ENCODE measurements at places on chromosomes 12 and 14. TPM values are rescaled to one million over a fixed set of nuclear protein-coding genes. Genes with fewer than 3 reads are reported as not detected.

OAS2 gene
- total RNA-seq = 5.5 TPM

HECTD4 gene
- total RNA-seq = 13.3 TPM

NANOG gene
- total RNA-seq = 0.46 TPM

CDC42BPB gene
- 44.9 TPM for total RNA-seq

MGAT4C gene
- 0.06 TPM for total RNA-seq

OR10P1 gene
- total RNA-seq = not detected

AMN gene
- total RNA-seq = 69.1 TPM

GRCh38 chr12:123905319-123905925 lies 67.2 kb downstream of the CCDC92 start:
- H3K27ac ChIP-seq = no peak overlapping the region
- no peaks in the 10 kb centered on the region for H3K36me3 ChIP-seq
- H3K27me3 ChIP-seq = no peaks in the 10 kb centered on the region
- no peak overlapping the region for H3K4me3 ChIP-seq
- peak; percentile 64 for DNase-seq

GRCh38 chr12:2891240-2892053 lies 756 bp downstream of the TULP3 start:
- no peaks in the 10 kb centered on the region for H3K4me1 ChIP-seq
- no peaks in the 10 kb centered on the region for H3K27me3 ChIP-seq
- peak overlapping the region; percentile 89 for H3K27ac ChIP-seq
- DNase-seq = peak; percentile 66

DNA sequence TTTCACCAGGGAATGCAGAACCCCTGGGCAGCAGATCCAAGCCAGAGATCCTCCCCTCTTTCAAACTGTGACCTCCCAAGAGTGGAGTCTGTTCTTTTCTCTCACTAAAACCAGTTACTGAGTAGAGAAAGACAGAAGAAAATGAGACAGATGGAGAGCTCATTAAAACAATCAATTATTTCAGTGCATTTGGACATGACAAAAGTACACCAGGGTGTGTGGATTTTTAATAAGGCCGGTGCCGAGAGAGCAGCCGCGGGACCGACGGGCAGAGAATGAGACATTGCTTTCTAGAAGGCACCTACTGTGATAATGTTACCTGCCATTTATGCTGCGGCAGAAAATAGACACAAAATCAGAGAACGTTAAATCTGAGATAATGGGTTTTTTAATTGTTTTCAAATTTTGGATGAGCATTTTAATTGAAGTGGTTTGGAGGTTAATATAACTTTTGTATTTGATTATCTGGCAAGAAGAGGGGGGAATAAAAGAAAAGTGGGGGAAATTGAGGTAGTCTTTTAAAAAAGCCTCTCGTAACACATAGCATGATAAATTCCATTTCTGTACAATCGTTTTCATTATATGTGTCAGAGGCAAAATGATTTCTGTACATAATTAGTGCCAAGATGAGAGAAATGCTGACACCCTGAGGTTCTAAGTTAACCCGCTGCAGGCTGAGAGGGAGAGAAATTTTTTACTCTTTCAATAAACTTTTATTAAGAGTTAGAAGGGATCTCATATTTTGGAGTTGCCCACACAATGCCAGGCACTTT lies 70.8 kb downstream of the HSPB8 start:
- no peak for DNase-seq
- H3K27ac ChIP-seq = no peak overlapping the region
- H3K4me1 ChIP-seq = no peaks in the 10 kb centered on the region
- no peaks in the 10 kb centered on the region for H3K27me3 ChIP-seq
- H3K36me3 ChIP-seq = no peaks in the 10 kb centered on the region

DNA sequence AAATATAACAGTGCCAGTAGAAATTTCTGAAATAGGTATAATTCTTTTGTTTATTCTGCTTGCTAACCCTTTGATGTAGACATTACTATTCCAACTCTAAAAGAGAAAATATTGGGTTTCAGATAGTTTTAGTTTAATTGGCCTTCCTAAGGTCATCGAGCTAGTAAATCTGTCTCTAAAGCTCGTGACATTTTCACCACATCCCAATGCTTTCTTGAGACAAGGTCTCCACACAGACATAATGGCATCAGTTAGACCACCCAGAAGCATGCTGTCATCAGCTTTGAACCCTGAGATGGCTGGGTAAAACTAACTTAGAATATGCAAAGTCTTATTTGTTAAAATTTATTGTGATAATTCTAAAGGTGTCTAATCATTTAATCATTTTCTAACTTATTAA lies 52.0 kb downstream of the PIK3C2G start:
- H3K4me3 ChIP-seq = no peak overlapping the region
- H3K27ac ChIP-seq = no peak overlapping the region

DNA sequence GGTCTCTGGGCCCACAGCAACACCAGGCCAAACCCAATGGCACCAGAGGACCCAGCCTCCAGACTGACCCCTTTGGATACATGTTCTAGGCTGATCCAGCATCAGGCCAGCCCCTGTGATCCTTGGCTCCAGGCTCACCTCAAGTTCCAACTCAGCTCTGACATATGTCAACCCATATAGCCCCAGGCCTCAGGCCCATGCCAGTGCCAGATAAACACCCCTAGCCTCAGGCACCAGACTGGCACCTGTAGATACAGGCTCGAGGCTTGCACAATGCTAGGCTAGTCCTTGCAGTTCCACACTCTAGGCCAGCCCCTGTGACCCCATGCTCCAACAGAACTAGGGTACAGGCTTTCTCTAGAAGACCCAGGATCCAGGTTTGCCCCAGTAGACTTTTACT lies 287.5 kb downstream of the KCNC2 start:
- no peaks in the 10 kb centered on the region for H3K4me1 ChIP-seq
- H3K4me3 ChIP-seq = no peak overlapping the region
- DNase-seq = no peak
- H3K27me3 ChIP-seq = no peaks in the 10 kb centered on the region

GRCh38 chr12:79381248-79382208 lies 309.2 kb downstream of the PAWR start:
- no peaks in the 10 kb centered on the region for H3K27me3 ChIP-seq
- DNase-seq = no peak
- no peak overlapping the region for H3K27ac ChIP-seq
- H3K36me3 ChIP-seq = no peaks in the 10 kb centered on the region
- no peak overlapping the region for H3K4me3 ChIP-seq

GRCh38 chr12:6828781-6829535 lies 751 bp downstream of the P3H3 start:
- H3K4me3 ChIP-seq = peak overlapping the region; percentile 58
- DNase-seq = no peak
- no peaks in the 10 kb centered on the region for H3K4me1 ChIP-seq
- H3K27ac ChIP-seq = no peak overlapping the region
- H3K27me3 ChIP-seq = no peaks in the 10 kb centered on the region

DNA sequence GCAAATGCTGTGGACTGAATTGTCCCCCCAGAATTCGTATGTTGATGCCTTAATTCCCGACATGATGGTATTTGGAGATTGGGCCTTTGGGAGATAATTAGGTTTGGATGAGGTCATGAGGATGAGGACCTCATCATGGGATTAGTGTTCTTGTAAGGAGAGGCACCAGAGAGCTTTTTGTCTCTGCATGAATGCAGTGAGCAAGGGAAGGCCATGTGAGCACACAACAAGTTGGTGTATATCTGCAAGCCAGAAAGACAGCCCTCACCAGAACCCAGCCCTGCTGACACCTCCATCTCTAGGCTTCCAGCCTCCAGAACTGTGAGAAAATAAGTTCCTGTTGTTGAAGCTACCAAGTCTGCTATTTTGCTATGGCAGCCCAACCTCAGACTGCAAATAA lies 51.9 kb upstream of the SMCO2 start:
- no peak for DNase-seq
- no peaks in the 10 kb centered on the region for H3K27me3 ChIP-seq

DNA sequence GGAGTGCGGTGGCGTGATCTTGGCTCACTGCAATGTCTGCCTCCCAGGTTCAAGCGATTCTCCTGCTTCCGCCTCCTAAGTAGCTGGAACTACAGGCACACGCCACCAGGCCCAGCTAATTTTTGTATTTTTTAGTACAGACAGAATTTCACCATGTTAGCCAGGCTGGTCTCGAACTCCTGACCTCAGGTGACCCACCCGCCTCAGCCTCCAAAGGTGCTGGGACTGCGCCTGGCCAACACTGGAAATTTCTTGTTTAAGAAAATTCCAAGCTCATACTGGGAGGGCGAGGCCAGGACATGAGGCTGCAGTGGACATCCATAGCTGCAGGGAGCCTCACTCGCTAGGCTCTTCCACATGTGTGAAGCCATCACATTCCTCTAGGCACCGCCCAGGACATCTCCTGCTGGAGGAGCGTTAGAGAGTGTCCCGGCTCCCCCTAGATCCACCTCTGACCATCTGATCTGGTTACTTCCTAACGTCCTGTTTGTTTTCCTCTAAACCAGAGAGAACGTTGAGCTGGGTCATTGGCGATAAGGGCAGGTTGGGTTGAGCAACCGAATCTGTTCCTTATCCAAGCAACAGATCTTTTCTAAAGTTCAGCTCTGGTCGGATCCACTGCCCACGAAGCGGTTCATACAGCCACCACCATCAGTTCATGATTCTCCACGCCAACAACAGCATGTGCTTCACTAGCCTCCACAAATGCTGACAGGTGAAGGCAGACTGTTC lies 108.2 kb upstream of the MED13L start:
- peak; percentile 87 for DNase-seq
- H3K4me3 ChIP-seq = no peak overlapping the region
- H3K27ac ChIP-seq = peak overlapping the region; percentile 33
- no peaks in the 10 kb centered on the region for H3K36me3 ChIP-seq
- no peaks in the 10 kb centered on the region for H3K27me3 ChIP-seq

DNA sequence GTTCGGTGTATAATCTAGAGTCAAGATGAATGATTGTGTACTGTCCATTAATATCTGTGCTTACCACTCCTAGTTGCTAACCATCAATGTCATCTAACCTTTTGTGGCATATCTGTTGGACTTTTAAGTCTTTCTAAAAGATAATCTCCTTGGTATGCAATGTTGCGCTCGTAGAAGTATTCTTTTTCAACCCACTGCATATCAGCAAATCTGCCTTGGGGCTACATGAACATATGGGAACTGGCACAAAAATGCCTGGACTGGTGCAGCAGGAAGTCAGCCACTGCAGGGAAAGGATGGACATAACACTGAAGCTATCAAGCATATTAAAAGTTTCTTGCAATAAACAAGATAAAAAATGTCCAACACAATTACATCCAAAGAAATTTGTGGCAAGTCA lies 124.3 kb upstream of the SLC38A4 start:
- DNase-seq = no peak
- no peaks in the 10 kb centered on the region for H3K36me3 ChIP-seq
- no peaks in the 10 kb centered on the region for H3K4me1 ChIP-seq
- no peak overlapping the region for H3K27ac ChIP-seq
- H3K27me3 ChIP-seq = no peaks in the 10 kb centered on the region
- no peak overlapping the region for H3K4me3 ChIP-seq

DNA sequence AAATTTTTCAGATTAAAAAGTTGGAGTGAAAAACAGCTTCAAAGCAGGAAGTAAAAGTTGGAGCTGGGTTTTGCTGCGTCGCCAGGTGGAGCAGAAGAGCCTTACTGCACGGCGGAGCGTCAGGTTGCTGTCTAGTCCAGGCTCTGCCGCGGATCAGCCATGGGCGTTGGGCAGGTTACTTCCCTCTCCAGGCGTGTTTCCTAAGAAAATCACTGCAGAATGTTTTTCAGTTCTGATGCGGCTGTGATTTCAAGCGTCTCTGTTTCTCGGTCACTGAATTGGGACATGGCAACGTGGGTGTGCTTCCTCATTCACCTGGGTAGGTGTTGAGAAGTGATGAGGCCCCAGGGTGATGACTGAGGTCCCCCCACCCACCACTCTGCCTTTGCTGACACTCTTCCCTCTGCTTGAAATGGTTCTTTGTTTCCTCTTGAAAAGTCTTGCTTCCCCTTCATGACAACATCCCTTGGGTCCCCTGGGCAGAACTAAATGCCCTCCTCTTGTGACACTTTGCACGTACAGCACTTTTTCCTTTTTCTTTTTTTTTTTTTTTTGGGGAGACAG lies 7.6 kb downstream of the EVL start:
- DNase-seq = no peak
- no peaks in the 10 kb centered on the region for H3K36me3 ChIP-seq
- no peaks in the 10 kb centered on the region for H3K27me3 ChIP-seq
- no peaks in the 10 kb centered on the region for H3K4me1 ChIP-seq
- H3K27ac ChIP-seq = no peak overlapping the region
- no peak overlapping the region for H3K4me3 ChIP-seq

DNA sequence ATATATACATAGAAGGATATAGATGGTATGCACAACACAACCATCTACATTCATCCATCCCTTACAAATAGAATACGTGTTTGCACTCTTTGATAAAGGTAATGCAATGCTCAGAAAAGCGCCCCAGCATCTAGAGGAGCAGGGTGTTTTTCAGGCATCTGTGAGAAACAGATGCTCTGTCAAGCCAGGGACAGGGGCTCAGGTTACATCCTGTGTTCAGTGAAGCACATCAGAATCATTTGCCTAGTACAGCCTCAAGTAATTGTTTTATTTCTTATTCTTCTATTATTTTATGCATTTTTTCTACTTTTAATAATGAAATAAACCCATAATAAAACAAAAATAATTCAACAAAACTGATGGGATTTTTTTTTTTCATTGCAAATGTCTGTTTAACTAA lies 50.5 kb upstream of the HIF1A start:
- no peak for DNase-seq
- H3K27ac ChIP-seq = no peak overlapping the region
- H3K36me3 ChIP-seq = no peaks in the 10 kb centered on the region
- H3K4me1 ChIP-seq = no peaks in the 10 kb centered on the region
- no peak overlapping the region for H3K4me3 ChIP-seq

DNA sequence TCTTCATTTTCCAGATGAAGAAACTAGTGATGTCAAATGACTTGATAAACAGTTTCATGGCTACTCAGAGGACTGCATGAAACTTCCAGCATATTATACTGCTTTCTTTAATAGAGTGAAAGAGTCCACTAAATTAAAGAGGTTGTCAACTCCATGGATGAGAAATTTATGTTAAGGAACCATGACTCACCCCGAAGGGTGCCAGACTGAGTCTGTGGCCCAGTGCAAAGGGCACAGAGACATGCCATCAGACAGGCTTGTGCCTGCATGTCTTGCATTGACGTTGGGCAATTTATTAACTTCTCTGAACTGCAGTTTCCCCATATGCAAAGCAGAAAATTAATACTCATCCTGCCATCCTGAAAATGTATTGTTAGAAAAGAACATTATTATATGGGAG lies 382.4 kb downstream of the APAF1 start:
- H3K4me3 ChIP-seq = no peak overlapping the region
- no peaks in the 10 kb centered on the region for H3K4me1 ChIP-seq
- no peaks in the 10 kb centered on the region for H3K27me3 ChIP-seq
- no peak overlapping the region for H3K27ac ChIP-seq
- no peak for DNase-seq

All from right lobe of liver (tissue), 6 donors.